ENCODE measurements at places on chromosomes 4 and X.

DNA sequence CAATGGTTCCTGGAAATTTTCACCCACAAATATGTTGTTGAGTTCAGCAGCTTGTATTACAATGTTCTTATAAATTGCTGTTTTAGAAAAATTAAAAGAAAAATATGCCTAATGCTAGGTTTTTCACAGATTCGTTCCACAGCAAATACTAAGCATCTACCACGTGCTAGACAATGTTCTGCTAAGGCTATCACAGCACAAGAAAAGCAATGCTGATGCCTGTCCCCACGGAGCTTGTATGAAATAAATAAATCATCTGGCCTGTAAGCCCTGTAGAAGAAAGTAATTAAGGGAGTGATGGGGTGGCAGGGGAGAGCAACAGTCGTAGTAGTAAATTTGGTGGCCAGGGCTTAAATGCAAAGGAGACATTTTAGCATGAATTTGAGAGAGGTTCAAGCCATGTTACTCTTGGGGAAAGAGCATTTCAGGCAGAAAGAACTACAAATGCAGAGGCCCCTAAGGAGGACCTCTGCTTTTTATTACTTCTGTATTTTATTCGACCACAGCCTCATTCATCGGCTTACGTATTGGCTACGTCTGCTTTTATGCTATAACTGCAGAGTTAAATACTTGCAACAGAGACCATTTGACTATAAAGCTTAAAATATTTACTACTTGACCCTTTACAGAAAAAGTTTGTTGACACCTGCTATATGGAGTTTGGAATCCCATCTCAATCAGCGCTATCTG lies 36.3 kb downstream of the ARAP2 start:
- DNase-seq = no peak

GRCh38 chrX:82666355-82666754 lies 841.7 kb upstream of the POU3F4 start:
- DNase-seq = no peak

DNA sequence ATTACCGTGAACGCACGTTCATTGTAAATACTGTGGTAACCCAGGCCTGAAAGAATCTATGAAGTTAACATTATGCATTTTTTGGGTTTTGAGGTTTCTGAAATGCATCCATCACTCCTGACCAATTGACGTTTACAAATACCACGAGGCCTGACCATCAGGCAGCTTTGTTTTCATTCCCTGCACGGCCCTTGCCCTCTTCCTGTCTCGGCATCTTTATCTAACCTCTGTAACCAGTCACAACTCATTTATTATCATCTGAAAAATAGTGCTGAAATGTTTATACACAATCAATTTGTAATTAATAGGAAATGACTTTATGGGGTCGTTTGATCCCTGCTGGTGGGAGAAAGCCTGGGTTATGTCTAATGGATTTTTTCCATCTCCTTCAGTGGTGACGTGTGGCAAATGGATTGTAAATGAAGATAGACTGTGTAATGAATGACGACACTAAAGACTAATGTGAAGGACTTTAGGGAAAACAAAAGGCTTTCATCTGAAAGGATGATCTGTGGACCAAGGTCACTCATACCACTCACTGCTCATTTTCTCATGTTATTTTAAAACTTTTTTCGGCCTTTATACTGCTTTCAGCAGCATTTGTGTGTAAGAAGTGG lies 102.7 kb upstream of the SORBS2 start:
- DNase-seq = no peak

DNA sequence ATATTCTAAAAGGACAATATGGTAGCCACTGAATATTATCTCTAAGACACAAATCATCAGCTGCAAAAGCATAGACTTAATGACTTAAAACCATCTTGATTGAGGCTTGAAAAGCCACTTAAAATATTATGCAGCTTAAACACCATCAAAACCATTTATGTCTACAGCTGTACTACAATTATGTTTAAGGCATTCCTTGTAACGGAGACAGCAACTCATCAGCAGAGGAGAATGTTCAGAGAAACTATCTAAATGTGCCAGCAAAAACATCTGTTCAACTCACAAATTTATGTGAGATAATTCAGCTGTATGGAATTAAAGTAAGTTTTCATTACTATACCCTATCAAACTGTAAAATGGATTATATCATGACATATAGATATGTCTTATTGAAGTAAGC lies 147.9 kb upstream of the CTSO start:
- DNase-seq = no peak

GRCh38 chr4:47106561-47106960 lies 75.2 kb downstream of the GABRB1 start:
- no peak for DNase-seq

DNA sequence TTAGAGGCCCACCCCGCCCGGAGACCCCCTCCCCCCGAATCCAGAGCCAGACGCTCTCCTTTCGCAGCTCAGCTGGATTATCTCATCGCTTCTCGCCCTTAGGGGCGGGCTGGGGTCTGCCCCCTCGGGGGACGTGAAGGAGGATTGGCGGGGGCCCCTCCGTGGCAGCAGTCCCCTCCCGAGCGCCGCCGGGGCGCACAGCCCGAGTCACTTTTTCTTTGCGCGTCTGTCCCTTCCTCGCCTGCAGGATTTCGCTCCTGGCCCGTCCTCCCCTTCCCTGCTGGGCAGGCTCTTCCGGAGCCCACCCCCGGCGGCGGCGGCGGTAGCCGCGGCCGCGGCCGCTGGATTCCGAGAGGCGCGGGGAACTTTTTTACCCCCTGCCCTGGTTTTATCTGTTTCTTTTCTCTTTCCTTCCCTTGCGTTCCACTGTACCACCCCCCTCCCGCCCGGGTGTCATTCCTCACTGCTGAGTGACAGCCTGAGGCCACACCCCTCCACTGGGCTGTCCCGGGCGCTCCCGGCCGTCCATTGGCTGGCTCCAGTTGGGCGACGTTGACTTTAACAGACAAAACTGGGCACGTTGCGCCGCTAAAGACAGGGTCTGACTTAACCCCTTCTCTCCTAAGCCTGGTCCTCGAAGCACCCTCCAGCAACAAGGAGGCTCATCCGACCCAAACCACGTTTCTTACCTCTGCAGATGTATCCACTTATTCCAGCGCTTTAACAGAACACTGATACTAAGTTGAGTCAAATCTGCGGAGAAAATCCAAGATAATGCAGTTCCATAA lies 492 bp upstream of the NKX3-2 start:
- DNase-seq = no peak

- no peak for DNase-seq
Observed at GRCh38 chrX:50978920-50979682, 68.6 kb downstream of the BMP15 start.

- no peak for DNase-seq
Observed at GRCh38 chr4:118005883-118006282, 28.4 kb upstream of the NDST3 start.

- DNase-seq = no peak
Observed at GRCh38 chrX:47507153-47507867, 24.3 kb upstream of the ZNF41 start.

DNA sequence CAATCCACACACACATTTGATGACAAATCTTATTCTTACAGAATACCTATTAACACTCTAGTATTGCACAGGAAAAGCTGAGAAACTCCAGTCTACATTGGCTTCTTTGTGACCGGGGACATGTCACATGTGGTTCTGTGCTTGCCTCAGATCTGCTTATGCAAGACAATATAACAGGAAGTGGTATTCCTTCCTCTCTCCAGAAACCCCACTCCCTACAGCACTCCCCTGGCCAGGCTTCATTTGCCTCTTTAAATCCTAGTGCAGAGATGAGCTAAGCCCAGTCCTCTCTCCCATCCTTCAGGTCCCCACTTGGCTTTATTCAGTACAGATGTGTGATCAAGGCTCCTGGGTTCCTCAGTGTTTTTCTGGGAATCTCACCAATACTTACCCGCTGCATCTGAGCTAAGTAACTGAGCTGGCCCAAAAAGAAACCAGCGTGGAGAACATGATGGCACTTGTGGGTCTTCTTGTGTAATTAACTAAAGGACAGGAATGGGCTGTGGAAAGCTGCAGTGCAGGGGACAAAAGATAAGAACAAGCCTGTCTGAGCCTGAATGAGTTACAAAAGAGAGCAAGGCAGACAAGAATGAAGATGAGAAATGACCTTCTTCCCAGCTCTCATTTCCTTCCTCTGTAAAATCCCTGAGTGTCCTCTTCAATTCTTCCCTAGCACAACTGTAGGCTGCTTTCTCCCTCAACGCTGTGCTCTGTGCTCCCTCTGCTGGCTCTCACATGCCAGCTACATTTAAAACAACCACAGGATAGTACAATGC lies 105.6 kb downstream of the HNRNPD start:
- DNase-seq = no peak

DNA sequence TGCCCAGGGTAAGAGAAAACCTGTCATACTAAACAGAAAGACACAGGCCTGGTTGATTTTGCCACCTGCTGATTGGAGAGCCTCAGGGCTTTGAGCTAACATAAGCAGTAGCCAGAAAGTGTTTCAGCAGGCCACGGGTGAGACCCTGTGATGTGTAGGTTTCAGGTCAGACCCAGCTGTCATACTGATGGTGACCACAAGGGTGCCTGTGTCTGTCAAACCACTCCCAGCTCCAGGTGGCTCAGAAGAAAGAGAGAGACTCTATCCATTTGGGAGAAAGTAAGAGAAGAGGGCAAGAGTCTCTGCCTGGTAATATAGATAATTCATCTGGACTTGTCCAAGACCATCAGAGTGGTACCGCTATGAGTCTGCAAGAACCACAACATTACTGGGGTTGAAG lies 72.8 kb upstream of the NLRP2B start:
- no peak for DNase-seq

DNA sequence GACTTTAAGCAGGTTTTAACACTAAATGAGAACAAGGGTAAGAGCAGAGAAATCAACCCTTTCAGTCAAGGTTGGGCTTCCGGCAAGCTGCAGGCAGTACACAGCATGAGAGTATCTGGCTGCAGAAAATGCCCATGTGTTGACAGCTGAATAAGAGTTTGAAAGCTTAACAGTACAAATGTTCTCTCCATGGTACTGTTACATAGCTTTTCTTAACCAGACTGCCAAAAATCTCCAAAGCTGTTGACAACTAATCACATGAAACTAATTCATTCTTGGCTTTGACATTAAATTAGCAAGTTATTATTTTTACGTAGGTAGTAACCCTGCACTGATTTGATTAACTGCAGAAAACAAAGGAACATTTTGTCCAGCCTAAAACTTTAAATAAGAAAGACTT lies 153.5 kb downstream of the SLC10A7 start:
- DNase-seq = no peak

- DNase-seq = no peak
Observed at GRCh38 chrX:21725916-21726315, 32.0 kb downstream of the SMPX start.

GRCh38 chr4:144356941-144357381 lies 216.4 kb upstream of the GYPA start:
- DNase-seq = no peak

DNA sequence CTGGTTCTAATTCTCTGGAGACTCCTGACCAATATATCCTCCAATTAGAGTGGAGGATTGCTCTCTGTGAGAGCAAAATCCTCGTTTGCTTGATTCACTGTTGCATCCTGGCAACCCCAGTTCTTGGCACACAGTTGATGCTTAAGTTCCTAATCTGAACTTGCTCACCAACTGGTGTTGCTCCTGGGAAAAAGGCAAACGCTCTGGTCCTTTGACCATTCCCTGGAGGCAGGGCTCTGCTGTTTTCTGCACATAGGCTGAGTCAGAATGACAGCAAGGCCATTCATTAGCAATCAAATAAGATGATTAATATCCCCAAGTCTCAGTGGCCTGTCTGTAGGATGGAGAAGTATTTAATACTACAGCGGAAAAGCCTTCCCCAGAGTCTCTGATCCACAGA lies 172.7 kb upstream of the TBC1D9 start:
- no peak for DNase-seq

- no peak for DNase-seq
Observed at GRCh38 chr4:7423801-7424552, 10.8 kb downstream of the PSAPL1 start.

DNA sequence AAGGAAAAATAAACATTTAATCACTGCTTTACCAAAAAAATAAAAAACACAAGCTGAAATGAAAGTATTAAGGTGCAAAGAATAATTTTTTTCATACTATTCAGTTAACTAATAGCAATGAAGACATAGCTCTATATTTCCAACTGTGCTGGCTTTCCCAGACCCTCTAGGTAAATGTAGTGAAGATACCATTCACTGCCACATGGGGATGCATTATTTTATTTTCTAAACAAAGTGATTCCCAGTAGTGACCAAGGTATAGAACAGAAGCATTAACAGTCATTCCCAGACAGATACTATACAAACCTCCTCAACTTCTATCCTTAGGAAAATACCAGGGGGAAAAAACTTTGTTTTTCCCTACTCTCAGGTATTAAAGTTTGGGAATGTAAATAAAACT lies 39.4 kb downstream of the ANTXR2 start:
- no peak for DNase-seq

- DNase-seq = no peak
Observed at GRCh38 chr4:17232566-17233253, 279.2 kb downstream of the QDPR start.

DNA sequence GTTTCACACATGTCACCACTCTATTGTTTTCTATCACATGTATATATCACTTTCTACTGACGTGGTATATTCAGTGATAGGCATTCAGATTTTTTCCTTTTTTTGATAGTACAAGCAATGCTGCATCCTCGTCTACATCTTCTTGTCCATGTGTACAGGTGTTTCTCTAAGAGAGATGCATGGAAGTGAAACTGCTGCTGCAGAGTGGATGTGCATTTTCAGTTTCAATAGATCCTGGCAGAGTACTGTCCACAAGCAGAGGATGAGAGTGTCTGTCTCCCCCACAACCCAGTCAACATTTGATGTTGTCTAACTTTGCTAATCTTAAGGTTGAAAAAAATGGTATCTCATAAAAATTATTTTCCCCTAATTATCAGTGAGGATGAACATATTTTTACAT lies 194.0 kb upstream of the CASK start:
- no peak for DNase-seq

- DNase-seq = no peak
Observed at GRCh38 chr4:137644201-137644600, 111.9 kb upstream of the PCDH18 start.

GRCh38 chrX:14694611-14695010 lies 165.3 kb downstream of the GLRA2 start:
- DNase-seq = no peak

- no peak for DNase-seq
Observed at GRCh38 chr4:107243141-107243781, 207.1 kb upstream of the DKK2 start.

DNA sequence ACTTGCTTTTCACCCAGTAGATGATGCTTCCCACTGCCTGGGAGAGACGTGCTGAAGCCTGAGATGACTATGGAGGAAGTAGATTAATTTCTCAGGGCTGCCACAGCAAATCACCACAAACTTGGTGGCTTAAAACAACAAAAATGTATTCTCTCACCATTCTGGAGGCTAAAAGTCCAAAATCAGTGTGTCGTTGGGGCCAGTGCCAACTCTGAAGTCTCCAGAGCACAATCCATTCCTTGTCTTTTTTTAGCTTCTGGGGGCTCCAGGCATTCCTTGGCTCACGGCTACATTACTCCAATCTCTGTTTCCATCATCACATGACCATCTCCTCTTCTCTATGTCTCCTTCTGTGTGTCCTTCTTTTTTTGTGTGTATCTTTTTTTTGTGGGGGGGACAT lies 105.8 kb upstream of the C1QTNF7 start:
- DNase-seq = no peak

GRCh38 chrX:137574102-137574783 lies 8.3 kb downstream of the ZIC3 start:
- no peak for DNase-seq
